T-helper 9 cell (primary cell): ENCODE measurements at places on chromosomes 4 and X.

DNA sequence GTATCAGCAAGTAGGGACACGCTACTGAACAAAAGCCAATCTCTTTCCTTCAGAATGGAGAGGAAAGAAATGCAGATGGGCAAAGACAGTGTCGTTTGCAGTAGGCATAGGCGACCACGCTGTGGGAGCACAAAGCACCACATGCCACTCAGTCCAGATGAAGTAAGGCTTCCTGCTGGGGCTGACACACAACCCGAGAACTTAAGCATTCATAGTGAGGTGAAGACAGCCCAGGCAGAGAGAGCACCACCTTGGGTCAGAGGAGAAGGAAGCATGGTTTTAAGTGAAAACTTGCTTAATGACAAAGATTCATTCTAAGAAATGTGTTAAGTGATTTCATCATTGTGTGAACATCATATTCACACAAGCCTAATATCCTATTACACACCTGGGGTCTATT lies 238.8 kb downstream of the MGST2 start:
- DNase-seq: no peak

GRCh38 chrX:69063486-69063885 lies 101.8 kb downstream of the PJA1 start:
- no peak for DNase-seq

DNA sequence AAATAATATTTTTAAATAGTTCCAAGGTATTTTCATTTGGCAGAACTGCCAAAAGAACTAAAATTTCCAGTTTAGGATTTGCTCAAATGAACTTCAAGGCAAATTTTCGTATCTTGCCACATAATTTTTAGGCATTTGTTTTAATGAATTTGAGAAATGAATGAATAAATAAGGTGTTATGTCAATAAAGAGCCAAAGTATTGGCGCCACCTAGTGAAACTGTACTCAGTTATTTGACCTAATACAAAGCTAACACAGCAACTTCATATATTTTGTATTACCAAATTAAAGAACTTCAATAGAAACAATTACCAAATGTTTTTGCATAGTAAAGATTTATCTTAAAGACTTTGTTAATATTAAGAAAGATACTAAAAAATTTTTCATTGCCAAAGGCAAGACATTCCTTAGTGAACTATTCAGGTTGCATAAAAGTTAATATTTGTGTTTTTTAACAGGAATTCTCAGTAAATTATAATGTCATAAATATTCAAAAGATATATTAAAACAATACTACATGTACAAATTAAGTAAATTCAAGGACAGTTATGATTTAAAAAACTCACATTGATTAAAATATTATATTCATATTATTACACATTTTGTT lies 50.3 kb downstream of the STPG2 start:
- no peak for DNase-seq

GRCh38 chr4:72942565-72942964 lies 127.0 kb downstream of the COX18 start:
- no peak for DNase-seq

GRCh38 chr4:84378983-84379382 lies 120.1 kb downstream of the NKX6-1 start:
- no peak for DNase-seq
